T-helper 2 cell treated with Interferon-gamma antibody and Interleukin-4, amounts not matched to agents 100 ng/mL and 5 ng/mL, for 36 hours (primary cell): ENCODE measurements at places on chromosomes 1 and 21. TPM values are rescaled to one million over a fixed set of nuclear protein-coding genes. Genes with fewer than 3 reads are reported as not detected.

Gene FAM229A
- 7.3 and 7.9 TPM in 2 replicates for total RNA-seq

Gene UBE2U
- not detected in 2 replicates for total RNA-seq

Gene CLIC6
- total RNA-seq = 0.11 and 0.16 TPM in 2 replicates

Gene GJA5
- total RNA-seq = not detected in 2 replicates
